Activated T-helper 1 cell treated with anti-CD3 and anti-CD28 coated beads, Interleukin-12 subunit alpha, Interleukin-12 subunit beta, Interleukin-2, Interleukin-4 antibody, amounts not matched to agents 30 ng/mL and 10 ng/mL and 1 ng/mL, durations not matched to agents 14 hours and 24 hours and 36 hours (primary cell): ENCODE measurements at places on chromosomes 2 and 18. TPM values are rescaled to one million over a fixed set of nuclear protein-coding genes. Genes with fewer than 3 reads are reported as not detected.

Gene RAB6C
- total RNA-seq: 0.07 TPM in 1 of 2 replicates, not detected in the other

Gene GAL3ST2
- 0.51 and 0.60 TPM in 2 replicates for total RNA-seq

Gene NYAP2
- total RNA-seq: not detected in 2 replicates

Gene ZRANB3
- 5.5 and 6.8 TPM in 2 replicates for total RNA-seq

Gene SERPINB4
- total RNA-seq: not detected in 2 replicates

Gene CNTNAP5
- not detected in 2 replicates for total RNA-seq

Gene NPHP1
- 0.12 and 0.70 TPM in 2 replicates for total RNA-seq

Gene LOXHD1
- not detected in 2 replicates for total RNA-seq

Gene OR6B2
- not detected in 2 replicates for total RNA-seq

Gene RAB27B
- 0.10 and 0.21 TPM in 2 replicates for total RNA-seq

Gene CCDC85A
- not detected in 2 replicates for total RNA-seq

Gene CD28
- total RNA-seq: 132 and 133 TPM in 2 replicates

Gene NMUR1
- 0.05 TPM in 1 of 2 replicates, not detected in the other for total RNA-seq

Gene SPATA3
- total RNA-seq: not detected in 2 replicates

Gene DCC
- total RNA-seq: not detected in 2 replicates

Gene HNMT
- not detected in 2 replicates for total RNA-seq

Gene GKN1
- not detected in 2 replicates for total RNA-seq

Gene UGT1A5
- total RNA-seq: not detected in 2 replicates

Gene IL36RN
- not detected in 2 replicates for total RNA-seq

Gene IL36G
- total RNA-seq: not detected in 2 replicates

Gene APCDD1
- total RNA-seq: not detected in 2 replicates

Gene PAX8
- 0.70 and 1.6 TPM in 2 replicates for total RNA-seq

Gene RASGRP3
- total RNA-seq: 3.6 and 4.1 TPM in 2 replicates

Gene WDR75
- total RNA-seq: 108 and 112 TPM in 2 replicates

Gene EFR3B
- 0.21 and 0.22 TPM in 2 replicates for total RNA-seq

Gene CCBE1
- 0.02 TPM in 1 of 2 replicates, not detected in the other for total RNA-seq

Gene RNU2-63P
- total RNA-seq: 28.5 and 32.9 TPM in 2 replicates
